ENCODE measurements at places on chromosomes 1 and 21. TPM values are rescaled to one million over a fixed set of nuclear protein-coding genes. Genes with fewer than 3 reads are reported as not detected.

GRCh38 chr1:239804266-239804665 is 287.4 kb upstream of the FMN2 start:
- no peak for DNase-seq

Gene PHF13
- total RNA-seq: 10.2 TPM

DNA sequence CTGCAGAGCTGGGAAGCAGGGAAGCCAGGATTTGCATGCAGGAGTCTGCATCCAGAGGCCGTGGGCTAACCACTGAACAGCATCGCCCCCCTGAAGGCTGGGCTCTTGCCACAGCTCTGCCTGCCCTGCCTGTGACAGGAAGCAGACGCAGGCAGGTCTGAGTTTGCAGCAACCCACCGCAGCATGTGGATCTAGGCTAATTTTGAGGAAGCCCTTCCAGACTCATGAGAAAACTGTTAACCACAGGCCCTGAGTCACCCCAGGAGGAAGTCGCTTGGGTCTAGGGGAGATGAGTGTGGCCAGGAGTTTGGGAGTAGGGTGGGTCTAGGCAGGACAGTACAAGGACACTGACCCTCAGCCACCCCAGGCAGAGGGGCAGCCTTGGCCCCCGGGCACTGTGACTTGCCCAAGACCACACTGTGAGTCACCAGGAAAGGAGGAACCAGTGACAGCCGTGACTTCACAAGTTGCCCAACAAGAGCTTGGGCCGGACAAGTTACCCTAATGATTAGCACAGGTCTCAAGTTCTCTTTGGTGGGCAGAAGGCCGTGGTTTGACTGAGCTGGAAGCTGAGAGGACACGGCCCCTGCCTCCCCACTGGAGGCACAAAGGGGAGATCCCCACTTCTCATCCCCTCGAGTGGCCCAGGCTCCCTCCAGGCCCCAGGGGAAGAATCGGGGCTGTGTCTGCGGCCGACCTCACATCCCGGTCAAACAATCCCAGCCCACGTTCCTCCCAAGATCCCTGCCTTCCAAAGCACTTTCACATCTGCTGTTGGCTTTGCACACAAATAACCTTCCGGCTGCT is 826 bp downstream of the LAPTM5 start:
- peak; percentile 59 for DNase-seq

Gene SLC35F3
- under 0.01 TPM for total RNA-seq

DNA sequence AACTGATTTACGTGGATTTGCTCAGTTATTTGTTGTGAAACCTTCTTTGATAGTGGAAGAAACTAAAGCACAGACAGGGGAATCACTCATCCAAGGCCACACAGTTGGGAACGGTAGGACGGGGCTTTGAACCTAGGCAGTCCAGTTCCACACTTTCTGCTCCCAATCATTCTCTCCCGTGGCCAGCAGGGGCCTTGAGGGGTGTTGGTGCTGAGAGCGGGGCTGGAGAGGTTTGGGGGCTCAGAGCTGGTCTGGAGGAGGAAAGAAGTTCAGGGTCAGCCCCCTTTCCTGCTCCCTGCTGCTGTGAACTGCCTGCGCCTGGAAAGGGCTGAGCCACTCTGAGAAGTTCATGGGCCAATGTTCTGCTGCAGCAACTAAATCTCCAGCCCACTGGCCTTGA is 31.4 kb upstream of the ACTL8 start:
- no peak for DNase-seq

Gene CYP4A22
- total RNA-seq: not detected

GRCh38 chr1:2348346-2349325 is 42.7 kb downstream of the MORN1 start:
- DNase-seq: no peak

DNA sequence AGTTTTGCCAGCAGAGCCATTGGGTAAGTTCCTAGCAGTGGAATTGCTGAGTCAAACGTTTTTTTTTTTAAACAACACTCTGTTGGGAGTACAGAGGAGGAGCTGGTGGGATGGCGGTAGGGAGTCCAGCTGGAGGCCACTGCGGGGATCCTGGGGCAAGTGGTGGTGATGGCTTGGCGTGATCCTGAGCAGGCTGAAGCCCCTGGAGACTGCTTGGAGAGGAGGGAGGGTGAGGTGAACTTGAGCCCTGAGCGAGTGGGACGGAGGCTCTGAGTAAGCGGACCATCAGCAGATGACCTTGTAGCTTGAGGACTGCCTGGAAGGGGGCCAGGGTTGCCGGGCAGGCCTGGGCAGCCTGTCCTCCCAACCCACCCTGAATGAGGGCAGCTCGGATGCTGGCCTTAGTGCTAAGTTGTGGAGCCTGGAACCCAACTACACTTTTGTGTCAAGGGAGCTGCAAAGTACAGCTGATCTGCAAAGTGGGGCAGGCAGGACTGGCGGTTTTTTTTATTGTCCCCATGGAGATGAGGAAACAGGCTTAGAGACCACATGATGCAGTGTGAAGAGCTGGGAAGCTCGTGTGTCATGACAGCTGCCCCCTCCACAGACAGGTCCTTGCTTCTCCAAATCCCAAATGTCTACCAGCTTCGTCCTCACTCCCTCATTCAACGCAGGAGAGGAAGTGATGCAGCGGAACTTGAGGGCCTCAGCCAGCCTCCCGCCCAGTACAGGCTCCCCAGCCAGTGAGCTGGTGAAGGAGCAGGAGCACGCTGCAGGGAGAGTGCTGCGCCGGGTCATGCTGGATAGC is 20.2 kb downstream of the MRPL37 start:
- DNase-seq: peak; percentile 42

DNA sequence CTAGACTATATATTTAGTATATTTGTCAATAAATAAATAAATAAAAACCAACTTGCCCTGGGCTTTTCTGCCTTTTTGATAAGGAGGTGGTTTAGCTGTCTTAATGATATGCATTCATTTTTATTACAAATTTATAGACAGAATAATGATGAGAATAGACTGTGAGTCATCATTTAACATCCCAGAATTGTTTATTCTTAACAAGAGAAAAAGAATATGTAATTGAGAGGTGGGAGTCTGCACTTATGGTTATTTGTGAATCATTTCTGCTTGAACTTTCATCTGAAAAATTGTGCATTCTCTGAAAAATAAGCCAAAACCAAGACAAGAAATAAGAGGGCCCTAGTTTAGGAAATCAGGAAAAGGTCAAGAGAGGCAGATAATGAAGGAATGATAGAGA is 326.2 kb downstream of the COL11A1 start:
- no peak for DNase-seq

- DNase-seq: peak; percentile 75
Observed at GRCh38 chr1:110155878-110156522, 5.7 kb downstream of the SLC6A17 start.

DNA sequence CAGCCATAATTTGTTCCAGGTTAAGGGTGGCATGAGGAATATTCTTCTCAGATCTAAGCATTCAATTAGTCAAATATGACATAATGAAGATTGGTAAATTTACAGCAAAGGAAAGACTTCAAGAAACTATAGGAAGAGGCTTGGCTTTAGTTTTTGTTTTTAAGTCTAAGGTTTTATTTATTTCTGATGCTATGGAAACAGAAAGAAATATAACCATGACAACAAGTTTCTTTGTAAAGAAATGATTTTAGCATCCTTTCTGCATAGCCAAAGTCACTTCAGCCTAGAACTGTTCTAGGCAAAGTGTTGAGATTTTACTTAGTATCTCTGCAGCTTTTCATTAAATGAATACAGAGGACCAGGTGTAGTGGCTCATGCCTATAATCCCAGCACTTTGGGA is 27.7 kb downstream of the PEA15 start:
- no peak for DNase-seq

GRCh38 chr1:179313004-179313403 is 19.4 kb downstream of the SOAT1 start:
- DNase-seq: no peak

Gene ZNF648
- not detected for total RNA-seq

DNA sequence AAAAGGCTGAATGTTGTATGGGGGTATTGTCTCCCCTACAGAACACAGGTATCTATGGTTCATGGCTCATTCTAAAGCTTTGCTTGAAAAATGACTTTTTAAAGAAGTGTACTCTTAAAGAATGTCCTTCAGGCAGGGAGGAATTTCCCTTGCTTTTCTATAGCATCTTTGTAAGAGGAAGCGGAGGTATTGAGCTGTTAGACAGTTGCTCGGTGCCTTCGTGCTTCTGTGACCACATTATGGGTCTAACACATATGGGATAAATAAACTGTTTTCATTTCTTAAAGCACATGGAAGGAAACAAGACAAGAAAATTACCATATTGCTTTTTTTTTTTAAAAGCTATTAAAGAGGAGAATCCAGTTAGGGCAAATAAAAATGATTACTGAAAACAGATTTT is 182.9 kb downstream of the NTNG1 start:
- DNase-seq: no peak

- peak; percentile 42 for DNase-seq
Observed at GRCh38 chr1:42282024-42282579, 52.9 kb downstream of the FOXJ3 start.

- DNase-seq: peak; percentile 34
Observed at GRCh38 chr21:33854604-33855003, 61.0 kb downstream of the ATP5PO start.

Measured in dermis blood vessel endothelial cell (primary cell).